Suprapubic skin (tissue), 4 donors: ENCODE measurements at places on chromosomes 7 and 10.

- no peak for DNase-seq
These were observed 45.6 kb upstream of the ENO4 start for GRCh38 chr10:116803451-116804249.

DNA sequence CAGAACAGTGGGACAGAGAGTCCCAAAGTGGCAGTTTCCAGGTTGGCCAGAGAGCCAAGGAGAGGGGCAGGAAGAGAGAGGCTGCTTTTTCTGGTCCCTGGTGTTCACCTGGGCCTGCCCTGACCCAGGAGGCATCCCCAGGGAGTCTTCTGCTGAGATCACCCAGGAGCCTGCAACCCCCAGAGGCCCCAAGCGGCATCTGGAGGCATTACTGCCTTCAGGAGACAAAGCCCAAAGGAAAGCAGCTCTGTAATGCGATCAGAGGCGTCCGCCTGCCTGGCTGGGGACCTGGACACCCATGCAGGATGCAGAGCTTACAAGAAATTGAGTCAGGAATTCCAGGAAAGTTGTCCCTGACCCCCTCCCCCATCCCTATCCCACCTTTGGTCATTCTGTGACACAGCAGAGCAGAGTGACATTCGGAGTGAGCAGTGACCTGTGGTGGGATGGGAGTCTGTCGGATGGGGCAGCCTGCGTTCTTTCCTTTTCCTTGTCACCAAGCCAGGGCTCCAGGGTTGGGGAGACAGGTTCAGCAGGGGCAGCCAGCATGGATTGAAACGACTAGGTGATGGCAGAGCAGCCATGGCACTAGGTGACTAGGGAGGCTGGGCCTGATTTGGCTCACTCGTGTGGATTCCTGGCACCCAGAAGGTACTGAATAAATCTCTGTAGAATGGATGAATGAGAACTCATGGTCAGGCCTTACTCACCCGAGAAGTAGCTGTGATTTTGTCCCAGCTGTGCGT is 10.4 kb downstream of the UNC5B start:
- DNase-seq: peak; percentile 64

DNA sequence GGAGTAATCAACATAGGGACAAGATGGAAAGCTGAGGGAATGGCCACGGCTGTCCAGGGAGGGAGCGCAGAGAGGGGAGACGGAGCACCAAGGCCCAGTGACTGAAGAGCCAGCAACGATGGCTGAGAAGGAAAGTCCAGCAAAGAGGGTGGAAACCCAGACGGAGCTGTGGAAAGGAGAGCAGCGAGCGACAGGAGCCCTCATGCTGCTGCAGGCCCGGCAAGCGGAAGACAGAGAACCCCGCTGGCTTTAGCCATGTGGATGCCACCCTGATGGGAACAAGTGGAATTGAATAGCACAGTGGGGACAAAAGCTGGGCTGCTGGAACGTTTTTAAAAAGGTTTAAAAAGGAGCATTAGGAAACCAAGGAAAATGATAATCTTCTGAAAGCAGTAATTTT is 82.9 kb upstream of the DDC start:
- peak; percentile 21 for DNase-seq

DNA sequence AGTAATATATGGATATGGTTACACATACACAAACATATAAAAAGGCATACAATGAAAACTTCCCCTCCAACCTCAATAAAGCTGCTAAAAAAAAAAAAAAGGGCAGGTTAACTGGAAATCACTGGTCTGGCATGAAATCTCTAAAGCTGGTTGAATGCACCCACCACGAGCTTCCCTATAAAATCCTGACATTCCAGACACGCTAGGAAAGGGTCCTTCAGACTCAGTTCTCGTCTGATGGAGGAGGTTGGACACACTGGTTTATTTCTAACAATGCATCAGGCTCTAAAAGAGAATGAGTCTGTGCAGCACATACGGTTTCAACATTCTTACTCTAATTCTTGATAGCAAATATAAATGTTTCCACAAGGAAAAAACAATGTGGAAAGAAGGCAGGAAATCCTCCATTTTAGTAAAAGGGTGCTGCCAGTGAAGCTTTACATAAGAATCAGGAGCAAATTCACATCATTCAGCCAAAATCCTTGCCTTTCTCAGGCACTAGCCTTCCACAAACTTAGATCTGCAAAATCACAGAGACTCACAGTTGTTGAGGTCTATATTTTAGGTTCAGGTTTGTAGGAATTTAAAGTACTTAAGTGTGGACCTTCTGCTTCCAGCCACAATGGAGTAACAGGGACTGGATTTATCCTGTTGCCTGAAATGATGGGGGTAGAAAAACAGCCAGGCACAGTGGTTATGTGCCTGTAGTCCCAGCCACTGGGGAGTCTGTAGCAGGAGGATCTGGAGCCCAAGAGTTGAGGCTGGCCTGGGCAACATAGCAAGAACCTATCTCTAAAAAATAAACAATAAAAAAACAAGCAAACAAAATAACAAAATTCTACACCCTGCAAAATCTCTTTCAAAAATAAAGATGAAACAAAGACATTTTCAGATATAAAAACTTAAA is 73.5 kb downstream of the CYTH3 start:
- DNase-seq: no peak
